Inflammatory macrophage (primary cell): ENCODE measurements at places on chromosomes 5 and 9.
A peak's percentile ranks its signal among the peaks of the same experiment; 100 is the strongest.

GRCh38 chr5:55226027-55226933, 835 bp downstream of the MCIDAS start:
- no peak for DNase-seq

DNA sequence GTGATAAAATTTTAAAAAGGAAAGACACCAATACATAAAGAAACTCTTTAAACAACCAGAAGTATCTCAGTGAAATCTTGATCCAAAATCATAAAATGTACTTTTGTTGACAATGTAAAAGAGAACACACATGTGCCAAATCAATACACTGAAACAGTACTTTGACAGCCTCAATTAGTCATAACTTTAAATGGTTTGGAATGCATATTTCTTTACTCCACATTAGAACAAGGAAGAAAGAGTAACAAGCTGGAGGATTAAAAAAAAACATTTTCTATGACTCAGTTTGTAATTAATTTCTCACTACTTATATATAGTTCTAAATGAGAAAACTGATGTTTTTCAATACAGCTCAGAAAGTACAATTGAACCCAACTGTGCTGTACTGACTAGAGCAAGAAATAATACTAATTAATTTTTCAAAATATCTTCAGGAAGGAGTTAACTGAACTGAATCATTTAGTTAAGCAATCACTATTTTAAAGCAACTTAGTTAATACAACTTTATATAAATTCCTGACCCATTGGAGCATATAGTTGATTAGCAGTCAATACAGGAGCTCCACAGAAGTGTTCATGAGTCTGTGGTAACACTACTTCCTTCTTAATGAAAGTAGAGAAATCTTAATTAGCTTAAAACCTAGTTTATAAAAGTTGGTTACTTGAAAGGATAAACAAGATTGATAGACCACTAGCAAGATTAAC, 101.0 kb downstream of the NR3C1 start:
- no peak for DNase-seq

GRCh38 chr5:160363211-160363610, 7.2 kb downstream of the C1QTNF2 start:
- no peak for DNase-seq

GRCh38 chr5:164202338-164202737, 696.9 kb downstream of the MAT2B start:
- no peak for DNase-seq

- DNase-seq = no peak
These were observed 96.0 kb upstream of the SLC44A1 start for GRCh38 chr9:105148328-105149006.

DNA sequence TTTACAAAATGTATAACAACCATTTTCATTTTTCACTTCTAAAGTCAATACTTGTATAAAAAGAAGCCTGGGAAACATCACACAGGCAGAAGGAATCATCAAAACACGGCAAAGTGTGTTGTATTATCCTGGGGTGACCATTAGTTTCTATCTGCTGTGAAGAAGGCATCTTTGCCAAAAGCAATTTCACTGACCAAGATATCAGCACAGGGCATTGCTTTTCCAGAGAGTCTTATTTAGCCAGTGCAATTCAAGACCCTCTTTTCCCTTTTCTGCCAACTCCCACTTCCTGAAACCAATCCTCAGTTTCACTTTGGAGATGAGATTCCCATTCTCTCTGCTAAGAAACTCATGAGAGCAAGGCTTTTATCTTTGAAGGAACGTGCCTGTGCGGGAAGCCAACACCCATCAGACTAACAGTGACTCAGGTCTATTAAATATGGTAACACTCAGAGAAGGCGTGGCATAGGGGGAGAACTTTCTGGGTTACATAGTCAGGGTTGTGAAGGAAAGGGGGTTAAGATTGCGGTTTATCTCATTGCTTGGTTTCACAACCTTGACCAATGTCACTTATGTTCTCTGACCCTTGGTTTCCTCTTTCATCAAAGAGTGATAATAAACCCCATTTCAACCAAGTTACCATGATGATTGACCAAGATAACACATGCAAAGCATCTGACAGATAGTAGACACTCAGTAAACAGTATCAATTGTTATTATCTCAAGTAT, 666.9 kb upstream of the KLF4 start:
- DNase-seq = peak; percentile 62

DNA sequence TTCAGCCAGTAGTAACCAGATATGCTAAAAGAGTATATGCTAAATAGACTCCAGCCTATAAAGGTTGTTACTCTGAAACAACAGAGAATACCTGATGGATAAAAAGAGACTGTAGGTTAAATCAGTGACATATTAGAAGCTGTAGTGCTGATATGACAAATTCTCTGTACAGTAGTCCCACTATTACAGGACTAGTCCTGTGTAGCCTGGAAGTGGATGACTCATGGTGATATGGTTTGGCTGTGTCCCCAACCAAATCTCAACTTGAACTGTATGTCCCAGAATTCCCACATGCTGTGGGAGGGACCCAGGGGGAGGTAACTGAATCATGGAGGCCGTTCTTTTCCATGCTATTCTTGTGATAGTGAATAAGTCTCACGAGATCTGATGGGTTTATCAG, 276.2 kb upstream of the POU5F2 start:
- DNase-seq = no peak

GRCh38 chr9:137076636-137077009, 694 bp upstream of the UAP1L1 start:
- no peak for DNase-seq

- no peak for DNase-seq
These were observed 18.8 kb downstream of the PTAR1 start for GRCh38 chr9:69740872-69741505.

DNA sequence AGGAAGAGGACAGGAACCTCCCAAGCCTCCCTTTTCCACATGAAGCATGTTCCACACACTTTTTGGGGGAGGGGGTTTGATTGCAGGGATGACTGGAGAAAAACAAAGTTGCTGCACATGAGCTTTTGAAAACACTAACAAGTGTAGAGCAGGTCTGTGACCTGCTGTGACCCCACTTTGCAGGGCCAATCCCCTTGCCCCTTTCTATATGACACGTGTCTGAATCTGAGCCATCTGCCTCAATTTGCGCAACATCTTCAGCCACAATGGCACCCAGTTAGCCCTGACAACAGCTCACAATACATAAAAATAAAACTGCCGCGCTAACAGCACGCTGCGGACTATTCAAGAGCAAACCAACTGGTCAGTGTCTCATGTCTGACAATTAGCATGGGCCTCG, 227.8 kb upstream of the TBCA start:
- DNase-seq = no peak

GRCh38 chr9:98529841-98530240, 178.9 kb downstream of the GABBR2 start:
- no peak for DNase-seq

- DNase-seq = no peak
These were observed 98.4 kb downstream of the MED27 start for GRCh38 chr9:131981116-131981776.

DNA sequence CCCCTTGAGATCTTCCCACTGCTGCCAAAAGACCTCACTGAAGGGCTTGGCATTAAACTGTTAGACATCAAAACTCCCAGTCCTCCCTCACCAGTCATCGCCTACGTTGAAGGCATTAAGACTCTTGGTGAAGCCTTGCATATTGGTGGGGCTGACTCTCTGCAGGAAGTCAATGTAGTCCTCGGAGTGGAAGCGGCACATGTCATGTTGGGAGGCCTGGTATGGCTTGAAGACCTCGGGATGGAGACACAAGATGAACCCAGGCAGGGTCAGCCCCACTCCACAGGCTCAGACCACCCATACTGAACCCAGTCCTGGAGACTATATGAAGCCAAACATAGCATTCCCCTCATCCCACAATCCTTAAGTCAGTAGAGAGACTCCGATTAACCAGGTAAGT, 1.9 kb downstream of the HDAC3 start:
- no peak for DNase-seq
